Thoracic aorta (tissue), 2 donors: ENCODE measurements at places on chromosomes 7 and 10. TPM values are rescaled to one million over a fixed set of nuclear protein-coding genes. Genes with fewer than 3 reads are reported as not detected.

- no peak overlapping the region for H3K27ac ChIP-seq
- H3K36me3 ChIP-seq, result no peaks in the 10 kb centered on the region
- no peaks in the 10 kb centered on the region for H3K27me3 ChIP-seq
- H3K4me3 ChIP-seq, result no peak overlapping the region
Measured at GRCh38 chr10:66747451-66747850, 178.4 kb upstream of the LRRTM3 start.

DNA sequence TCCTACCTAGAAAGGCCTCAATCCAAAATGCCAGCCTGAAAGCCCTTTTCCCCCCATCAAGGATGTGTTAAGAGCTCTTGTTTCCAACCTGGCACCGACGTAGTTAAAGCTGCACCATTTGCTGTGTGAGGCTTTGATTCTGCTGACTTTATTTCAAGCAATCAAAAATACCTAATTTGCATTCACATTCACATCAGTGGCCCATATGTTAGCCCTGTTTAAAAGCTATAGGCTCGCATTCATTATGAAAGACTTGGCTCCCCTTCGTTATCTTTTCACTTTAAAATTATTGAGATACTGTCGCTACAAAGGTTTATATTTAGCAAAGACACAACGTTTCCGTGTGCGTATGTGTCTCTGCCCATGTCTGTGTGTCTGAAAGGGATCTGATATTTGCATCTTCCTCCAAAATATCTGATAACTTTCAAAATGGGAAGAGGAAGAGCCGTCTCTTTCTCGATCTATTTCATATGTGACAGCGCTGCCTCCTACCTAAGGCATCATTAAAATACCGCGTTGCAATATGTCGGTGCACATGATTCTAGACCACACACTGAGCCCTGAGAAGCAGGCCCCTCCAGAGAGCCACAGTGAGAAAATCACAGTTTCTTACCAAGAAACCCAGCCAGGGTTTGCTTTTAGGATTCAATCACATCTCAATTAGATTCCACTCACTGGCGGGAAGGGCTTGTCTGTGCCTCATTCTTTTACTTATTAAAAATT lies 57.1 kb upstream of the ITPRID1 start:
- no peaks in the 10 kb centered on the region for H3K36me3 ChIP-seq
- H3K27ac ChIP-seq, result no peak overlapping the region
- H3K4me3 ChIP-seq, result no peak overlapping the region
- no peaks in the 10 kb centered on the region for H3K27me3 ChIP-seq

GRCh38 chr7:146548816-146549215 lies 432.2 kb downstream of the CNTNAP2 start:
- no peak for DNase-seq
- no peaks in the 10 kb centered on the region for H3K4me1 ChIP-seq
- no peaks in the 10 kb centered on the region for H3K27me3 ChIP-seq
- no peak overlapping the region for H3K27ac ChIP-seq

GRCh38 chr10:128660726-128661125 lies 534.5 kb upstream of the MKI67 start:
- H3K27me3 ChIP-seq, result no peaks in the 10 kb centered on the region
- H3K4me3 ChIP-seq, result no peak overlapping the region
- no peak overlapping the region for H3K27ac ChIP-seq

GRCh38 chr7:132390705-132391104 lies 185.6 kb downstream of the PLXNA4 start:
- H3K36me3 ChIP-seq, result no peaks in the 10 kb centered on the region
- peaks cover 45% of the 10 kb centered on the region for H3K4me1 ChIP-seq
- no peak for DNase-seq
- no peaks in the 10 kb centered on the region for H3K27me3 ChIP-seq
- no peak overlapping the region for H3K4me3 ChIP-seq
- peak overlapping the region; percentile 11 for H3K27ac ChIP-seq

DNA sequence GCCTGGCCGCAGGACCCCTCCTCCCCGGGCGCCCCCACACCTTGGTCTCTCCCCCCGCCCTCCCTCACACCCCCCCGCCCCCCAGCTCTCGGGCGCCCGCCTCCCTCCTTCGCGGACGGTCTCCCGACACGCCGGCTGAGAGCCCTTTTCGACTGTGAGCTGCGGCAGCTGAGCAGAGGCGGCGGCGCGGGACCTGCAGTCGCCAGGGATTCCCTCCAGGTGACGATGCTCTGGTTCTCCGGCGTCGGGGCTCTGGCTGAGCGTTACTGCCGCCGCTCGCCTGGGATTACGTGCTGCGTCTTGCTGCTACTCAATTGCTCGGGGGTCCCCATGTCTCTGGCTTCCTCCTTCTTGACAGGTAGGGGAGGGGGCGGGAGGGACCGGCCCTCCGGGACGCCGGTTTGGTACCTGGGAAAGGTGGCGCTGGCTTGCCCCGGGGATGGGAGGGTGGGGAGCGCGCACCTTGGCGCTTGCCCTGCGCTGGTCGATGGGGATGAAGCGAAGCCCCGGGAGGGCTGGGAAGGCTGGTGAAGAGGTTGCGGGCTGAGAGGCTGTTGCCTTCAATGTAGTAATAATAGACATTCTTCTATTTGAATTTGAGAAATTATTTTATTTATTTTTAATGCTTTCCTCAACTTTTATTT lies at the start of gene BMPER:
BMPER (plus strand) TSS at position 151 of the 644 bp plus-strand sequence; CDS start at position 226, 75 bp downstream.
- no peaks in the 10 kb centered on the region for H3K36me3 ChIP-seq
- H3K4me1 ChIP-seq, result peaks cover 10% of the 10 kb centered on the region
- H3K4me3 ChIP-seq, result peak within 1 kb of the TSS; percentile 70
- no peak for DNase-seq

DNA sequence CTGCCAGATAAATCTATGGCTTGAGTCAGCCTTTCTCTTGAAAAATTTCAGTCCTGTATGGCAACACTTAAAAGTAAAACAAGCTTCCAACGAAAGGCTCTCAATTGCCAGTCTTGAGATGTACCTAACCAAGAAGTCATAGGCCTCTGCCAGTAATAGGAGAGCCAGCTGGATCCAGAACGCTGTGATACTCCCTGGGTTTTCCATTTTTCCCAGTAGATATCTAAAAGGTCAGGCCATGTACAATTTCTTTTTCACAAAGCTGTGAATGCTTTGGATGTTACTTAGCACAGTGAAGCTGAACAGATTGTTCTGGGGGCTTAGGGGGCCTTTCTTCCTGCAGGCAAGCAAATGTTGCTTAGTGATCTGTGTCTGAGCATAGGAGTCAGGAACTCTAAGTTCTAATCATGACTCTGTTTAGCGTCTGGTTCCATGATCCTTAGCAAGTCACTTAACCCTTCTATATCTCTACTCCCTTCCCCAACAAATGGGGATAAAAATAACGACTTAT lies 86.5 kb downstream of the ARMH3 start:
- H3K27ac ChIP-seq, result no peak overlapping the region
- no peaks in the 10 kb centered on the region for H3K27me3 ChIP-seq
- peaks cover 11% of the 10 kb centered on the region for H3K4me1 ChIP-seq
- DNase-seq, result no peak

- H3K27ac ChIP-seq, result no peak overlapping the region
- H3K4me1 ChIP-seq, result peaks cover 7% of the 10 kb centered on the region
- no peaks in the 10 kb centered on the region for H3K36me3 ChIP-seq
Measured at GRCh38 chr7:110870926-110871325, 220.0 kb upstream of the LRRN3 start.

GRCh38 chr7:149883452-149883861 lies 9.7 kb downstream of the ATP6V0E2 start:
- H3K27me3 ChIP-seq, result no peaks in the 10 kb centered on the region
- DNase-seq, result no peak

DNA sequence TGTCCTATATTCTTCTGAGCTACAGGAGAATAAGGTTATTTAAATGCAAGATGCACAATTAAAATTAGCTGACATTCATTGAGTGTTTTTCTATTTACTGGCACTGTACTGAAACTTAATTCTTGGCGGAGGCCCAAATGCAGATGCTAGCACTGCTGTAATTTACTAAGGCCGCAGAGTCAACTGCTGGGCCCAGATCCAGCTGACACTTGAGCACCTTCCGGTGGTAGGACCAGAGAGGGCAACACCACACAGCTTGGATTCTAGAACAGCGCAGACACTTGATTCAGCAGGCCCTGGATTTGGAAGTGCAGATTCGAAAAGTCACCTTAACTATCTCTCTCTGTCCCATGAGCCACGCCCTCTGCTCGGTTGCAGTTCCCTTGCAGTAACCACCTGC lies 228.6 kb upstream of the TMEM72 start:
- no peak overlapping the region for H3K4me3 ChIP-seq
- H3K36me3 ChIP-seq, result no peaks in the 10 kb centered on the region
- no peak for DNase-seq

The MUC12 gene
- total RNA-seq, result not detected

The WNT16 gene
- not detected for total RNA-seq

- no peak for DNase-seq
- no peaks in the 10 kb centered on the region for H3K36me3 ChIP-seq
- H3K4me3 ChIP-seq, result peak overlapping the region; percentile 26
- H3K4me1 ChIP-seq, result peaks cover 11% of the 10 kb centered on the region
- H3K27me3 ChIP-seq, result no peaks in the 10 kb centered on the region
- H3K27ac ChIP-seq, result peak overlapping the region; percentile 99
Measured at GRCh38 chr10:17196045-17196444, 5.4 kb downstream of the TRDMT1 start.

- no peaks in the 10 kb centered on the region for H3K27me3 ChIP-seq
- no peak overlapping the region for H3K4me3 ChIP-seq
- H3K36me3 ChIP-seq, result no peaks in the 10 kb centered on the region
- no peak overlapping the region for H3K27ac ChIP-seq
Measured at GRCh38 chr7:17663061-17663675, 277.1 kb downstream of the SNX13 start.

GRCh38 chr10:955127-955819 lies 23.8 kb upstream of the LARP4B start:
- no peaks in the 10 kb centered on the region for H3K36me3 ChIP-seq
- no peaks in the 10 kb centered on the region for H3K4me1 ChIP-seq
- no peak overlapping the region for H3K4me3 ChIP-seq
- H3K27ac ChIP-seq, result no peak overlapping the region

The CYP3A4 gene
- total RNA-seq, result not detected

GRCh38 chr10:107081644-107082043 lies 82.9 kb downstream of the SORCS1 start:
- no peak overlapping the region for H3K27ac ChIP-seq
- H3K36me3 ChIP-seq, result no peaks in the 10 kb centered on the region
- H3K4me3 ChIP-seq, result no peak overlapping the region
- no peaks in the 10 kb centered on the region for H3K4me1 ChIP-seq
- no peak for DNase-seq

DNA sequence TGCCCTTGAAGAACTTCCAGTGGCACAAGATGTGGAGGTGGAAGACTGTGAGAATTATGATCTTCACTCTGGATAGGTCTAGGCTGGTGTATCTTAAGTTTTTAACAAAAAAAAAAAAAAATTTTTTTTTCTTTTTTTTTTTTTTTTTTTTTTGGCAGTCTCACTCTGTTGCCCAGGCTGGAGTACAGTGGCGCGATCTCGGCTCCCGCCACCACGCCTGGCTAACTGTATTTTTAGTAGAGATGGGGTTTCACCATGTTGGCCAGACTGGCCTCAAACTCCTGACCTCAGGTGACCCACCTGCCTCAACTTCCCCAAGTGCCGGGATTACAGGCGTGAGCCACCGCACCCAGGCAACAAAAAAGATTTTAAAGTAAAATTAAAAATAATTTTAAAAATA lies 37.9 kb downstream of the WAPL start:
- H3K4me3 ChIP-seq, result no peak overlapping the region
- peaks cover 16% of the 10 kb centered on the region for H3K36me3 ChIP-seq
- H3K4me1 ChIP-seq, result no peaks in the 10 kb centered on the region

The GJD4 gene
- total RNA-seq, result not detected

- H3K4me3 ChIP-seq, result no peak overlapping the region
- no peak for DNase-seq
- no peaks in the 10 kb centered on the region for H3K27me3 ChIP-seq
- no peaks in the 10 kb centered on the region for H3K4me1 ChIP-seq
- H3K27ac ChIP-seq, result no peak overlapping the region
- no peaks in the 10 kb centered on the region for H3K36me3 ChIP-seq
Measured at GRCh38 chr7:129535896-129536295, 33.6 kb downstream of the SMKR1 start.

- no peak overlapping the region for H3K4me3 ChIP-seq
- peaks cover 24% of the 10 kb centered on the region for H3K4me1 ChIP-seq
- H3K27ac ChIP-seq, result no peak overlapping the region
- H3K27me3 ChIP-seq, result no peaks in the 10 kb centered on the region
- H3K36me3 ChIP-seq, result no peaks in the 10 kb centered on the region
- no peak for DNase-seq
Measured at GRCh38 chr7:77910124-77910523, 111.6 kb downstream of the PHTF2 start.

GRCh38 chr10:106216085-106216484 lies 948.4 kb downstream of the SORCS1 start:
- no peak for DNase-seq
- H3K4me3 ChIP-seq, result no peak overlapping the region
- H3K36me3 ChIP-seq, result no peaks in the 10 kb centered on the region
- no peaks in the 10 kb centered on the region for H3K4me1 ChIP-seq

DNA sequence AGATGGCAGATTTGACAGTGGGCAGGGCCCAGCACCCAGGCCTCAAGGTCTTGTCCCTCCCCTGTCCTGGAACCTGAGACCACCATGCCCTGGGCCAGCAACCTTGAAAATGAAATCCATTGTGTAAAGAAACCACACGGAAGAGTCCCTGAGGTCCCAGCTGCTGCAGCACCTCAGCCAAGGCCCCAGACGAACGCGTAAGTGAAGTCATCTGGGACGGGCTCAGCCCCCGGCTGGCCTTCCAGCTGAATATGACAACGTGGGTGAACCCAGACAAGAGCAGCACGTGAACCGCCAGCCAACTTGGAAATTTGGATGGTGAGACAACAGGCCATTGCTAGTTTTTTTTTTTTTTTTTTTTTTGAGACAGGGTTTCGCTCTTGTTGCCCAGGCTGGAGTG lies 70.3 kb downstream of the CYTH3 start:
- peaks cover 10% of the 10 kb centered on the region for H3K4me1 ChIP-seq
- no peak for DNase-seq
- no peak overlapping the region for H3K27ac ChIP-seq
- H3K27me3 ChIP-seq, result no peaks in the 10 kb centered on the region

DNA sequence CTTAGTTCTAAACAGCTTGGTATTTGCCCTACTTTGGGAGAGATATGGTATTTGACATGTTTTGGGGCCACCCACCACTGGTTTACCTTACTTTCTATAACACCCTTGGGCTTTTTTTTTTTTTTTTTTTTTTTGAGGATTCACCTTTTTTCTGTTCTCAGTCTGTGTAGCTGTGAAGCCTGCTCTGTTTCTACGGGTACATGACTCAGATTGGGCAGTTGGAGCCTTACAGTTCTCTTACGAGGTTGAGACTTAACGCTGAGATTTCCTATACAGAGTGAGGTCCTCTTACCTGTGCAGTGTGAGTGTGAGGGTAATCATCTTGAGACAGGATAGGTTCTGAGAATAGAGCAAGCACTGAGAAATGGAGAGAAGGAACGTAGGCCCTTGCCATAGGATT lies 77.5 kb downstream of the CDK13 start:
- H3K27me3 ChIP-seq, result no peaks in the 10 kb centered on the region
- no peaks in the 10 kb centered on the region for H3K36me3 ChIP-seq
- no peak overlapping the region for H3K27ac ChIP-seq
- no peak overlapping the region for H3K4me3 ChIP-seq

- H3K4me3 ChIP-seq, result no peak overlapping the region
- H3K4me1 ChIP-seq, result no peaks in the 10 kb centered on the region
- no peaks in the 10 kb centered on the region for H3K27me3 ChIP-seq
- H3K36me3 ChIP-seq, result no peaks in the 10 kb centered on the region
- H3K27ac ChIP-seq, result no peak overlapping the region
- DNase-seq, result no peak
Measured at GRCh38 chr10:60560451-60560850, 170.8 kb upstream of the ANK3 start.
